Heart right ventricle (tissue), 16 donors: ENCODE measurements at places on chromosomes 2 and 18. TPM values are rescaled to one million over a fixed set of nuclear protein-coding genes. Genes with fewer than 3 reads are reported as not detected.

DNA sequence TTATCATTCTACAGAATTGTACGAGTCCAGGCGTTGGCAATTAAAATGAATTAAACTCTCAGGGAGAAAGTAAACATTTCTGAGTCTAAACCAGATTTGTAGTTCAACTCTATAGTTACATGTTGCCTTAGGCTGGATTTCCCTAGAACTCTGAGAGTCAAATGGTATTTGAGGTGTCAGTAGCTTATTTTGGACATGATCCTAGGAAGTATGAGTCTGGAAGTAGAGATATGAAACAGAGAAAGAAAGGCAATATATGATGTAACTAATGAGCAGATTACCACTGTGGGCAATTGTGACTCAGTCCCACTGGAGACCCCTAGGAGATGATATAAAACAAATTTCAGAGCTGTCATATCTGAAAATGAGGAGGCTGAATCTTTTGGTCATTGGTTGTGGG, 199.1 kb upstream of the UBE2E3 start:
- no peak for DNase-seq

GRCh38 chr2:127066942-127067341, 40.0 kb downstream of the BIN1 start:
- DNase-seq, result peak; percentile 63

GRCh38 chr2:112772322-112772721, 7.9 kb upstream of the CKAP2L start:
- DNase-seq, result no peak

DNA sequence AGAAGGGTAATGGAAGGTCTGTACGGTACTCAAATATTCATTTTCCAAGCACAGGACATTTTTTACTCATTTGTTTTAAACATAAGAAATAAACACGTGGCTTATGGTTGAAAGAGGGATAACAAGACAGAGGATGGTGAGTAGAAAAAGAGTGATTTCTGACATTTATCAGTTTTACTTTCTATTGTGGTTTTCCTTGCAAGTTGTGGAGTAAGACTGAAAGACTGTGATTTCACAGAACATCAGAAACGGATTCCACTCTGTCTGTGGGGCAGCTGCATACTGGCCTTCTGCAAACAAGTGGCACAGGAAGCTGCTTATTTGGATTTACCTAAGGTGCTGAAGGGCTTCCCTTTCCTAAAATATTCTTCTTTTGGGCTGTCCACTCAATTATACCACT, 122.2 kb upstream of the ITGB6 start:
- DNase-seq, result no peak

- DNase-seq, result no peak
Observed at GRCh38 chr18:25141886-25142285, 210.1 kb downstream of the ZNF521 start.

DNA sequence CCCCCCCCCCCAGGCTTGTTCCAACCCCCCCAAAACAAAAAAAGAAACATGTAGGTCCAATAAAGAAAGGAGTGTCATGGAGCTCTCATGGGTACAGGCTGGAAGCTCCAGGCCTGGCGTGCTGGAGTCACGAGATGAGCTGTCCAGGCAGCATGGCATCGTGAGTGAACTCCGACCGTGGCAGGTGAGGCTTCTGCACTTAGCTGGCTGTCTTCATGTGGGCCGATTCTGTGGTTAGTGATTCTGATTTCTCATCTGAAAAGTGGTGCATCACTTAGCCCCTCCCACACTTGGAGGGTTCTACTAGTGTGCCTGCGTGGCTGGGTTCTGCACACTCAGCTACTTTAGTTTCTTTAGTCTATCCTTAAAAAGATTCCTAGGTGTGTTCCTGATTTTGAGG, 126.4 kb upstream of the MGAT5 start:
- DNase-seq, result no peak

DNA sequence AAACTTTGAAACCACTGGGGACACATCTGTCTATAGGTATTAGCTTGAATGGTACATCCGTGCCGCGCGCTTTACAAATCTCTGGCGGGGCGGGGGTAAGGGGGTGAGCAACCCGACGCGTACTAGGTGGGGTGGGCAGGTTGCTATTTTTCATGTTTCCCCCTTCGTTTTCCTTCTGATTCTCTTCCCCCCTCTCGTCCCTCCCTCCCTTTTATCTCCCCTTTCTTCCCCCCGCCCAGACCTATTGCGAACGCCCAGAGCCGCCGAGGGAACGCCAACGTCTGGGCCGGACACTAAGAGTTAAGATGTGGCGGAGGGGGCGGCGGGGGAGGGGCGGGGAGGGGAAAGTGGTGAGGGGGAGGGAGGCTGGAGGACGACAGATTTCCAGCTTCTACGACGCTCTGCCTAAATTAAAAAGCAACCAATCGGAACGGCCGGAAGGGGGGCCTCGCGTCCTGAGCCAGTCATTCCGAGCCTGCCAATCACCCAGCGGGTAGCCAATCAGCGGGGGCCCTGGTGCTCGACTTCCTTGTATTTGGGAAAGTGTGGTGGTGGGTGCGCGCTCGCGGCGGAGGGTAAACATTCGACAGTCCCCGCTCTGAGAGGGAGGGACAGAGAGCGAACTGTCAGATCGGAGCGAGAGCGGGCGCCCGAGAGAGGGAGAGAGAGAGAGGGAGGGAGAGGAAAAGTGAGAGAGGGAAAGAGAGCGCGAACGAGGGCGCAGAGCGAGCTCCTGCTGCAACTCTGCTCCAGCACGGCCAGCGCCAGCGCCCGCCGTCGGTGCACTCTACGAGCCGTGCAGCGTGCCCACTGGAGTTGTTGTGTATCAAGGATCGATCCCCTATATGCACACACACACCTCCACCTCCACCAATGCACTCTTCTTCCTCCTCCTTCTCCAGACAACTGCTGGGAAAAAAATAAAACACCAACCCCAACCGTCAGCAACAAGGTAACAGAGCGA, at the start of gene POU3F3:
Gene POU3F3, plus strand, starts transcription at position 582 of the 964 bp plus-strand sequence. CDS start 1,396 bp downstream, outside the sequence.
- DNase-seq, result peak; percentile 51

DNA sequence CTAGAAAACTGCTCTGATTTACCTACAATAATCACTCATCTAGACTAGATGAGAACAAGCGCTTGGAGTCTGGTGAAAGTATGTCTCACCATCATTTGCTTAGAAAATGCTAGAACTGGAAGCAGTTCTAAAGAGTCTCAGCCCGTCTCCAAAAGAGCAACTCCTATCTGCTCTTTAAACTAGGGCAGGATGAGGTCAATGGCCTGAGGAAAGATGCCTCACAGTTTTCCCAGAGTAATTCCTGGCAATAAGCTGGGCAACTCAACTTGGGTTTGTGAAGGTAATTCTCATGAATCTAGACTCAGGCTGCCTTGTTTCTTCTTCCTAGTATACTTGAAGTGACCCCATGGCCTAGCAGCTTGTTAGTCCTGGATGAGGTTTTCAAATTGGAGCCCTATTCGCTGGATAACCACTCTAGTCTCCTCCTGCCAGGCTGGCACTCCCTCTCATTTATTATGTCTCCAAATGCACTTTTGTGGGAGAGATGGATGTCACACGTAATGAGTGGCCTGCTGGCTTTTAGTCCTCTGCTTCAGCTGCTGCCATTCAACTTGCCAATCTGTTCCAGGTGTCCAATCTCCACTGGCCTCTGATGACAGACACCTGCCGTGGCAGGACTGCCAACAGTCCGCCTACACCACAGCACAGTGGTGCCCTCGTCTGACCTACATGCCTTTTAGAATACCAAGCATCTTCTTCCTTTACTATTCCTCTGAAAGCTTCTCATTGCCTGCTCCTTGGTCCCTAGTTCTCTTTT, 80.9 kb downstream of the CABYR start:
- no peak for DNase-seq

DNA sequence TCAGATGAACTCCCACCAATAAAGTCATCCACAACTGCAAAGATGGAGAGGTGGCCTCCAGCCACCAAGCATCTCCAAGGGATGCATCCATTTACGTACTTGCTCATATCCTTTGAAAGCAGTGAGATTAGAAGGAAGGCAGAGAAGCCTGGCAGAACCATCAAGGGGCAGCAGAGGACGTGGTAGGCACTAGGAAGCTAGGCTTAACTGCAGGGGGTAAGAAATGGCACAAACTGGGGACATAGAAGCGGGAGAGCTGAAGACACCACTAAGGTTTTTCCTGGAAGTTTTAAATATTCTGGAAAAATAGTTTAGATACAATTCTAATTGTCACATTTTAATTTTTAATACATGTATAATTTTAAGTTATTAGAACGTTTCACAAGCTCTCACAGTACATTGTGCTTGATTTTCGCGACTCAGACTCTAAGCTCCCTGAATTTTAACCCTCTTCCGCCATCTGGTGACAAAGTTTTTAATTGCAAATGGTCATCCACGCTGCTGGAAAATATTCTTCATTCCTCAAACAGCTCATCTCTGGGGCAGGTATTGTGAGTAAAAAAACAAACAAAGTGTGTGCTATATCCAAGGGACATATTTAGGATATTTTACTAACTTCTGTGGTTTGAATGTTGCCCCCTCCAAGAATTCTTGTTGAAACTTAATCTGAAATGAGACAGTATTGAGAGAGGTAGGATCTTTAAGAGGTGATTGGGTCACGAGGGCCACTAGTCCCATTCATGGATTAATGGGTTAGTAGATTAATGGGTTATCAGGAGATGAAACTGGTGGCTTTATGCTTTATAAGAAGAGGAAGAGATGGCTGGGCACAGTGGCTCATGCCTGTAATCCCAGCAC, 1.6 kb upstream of the PSTPIP2 start:
- DNase-seq, result no peak

DNA sequence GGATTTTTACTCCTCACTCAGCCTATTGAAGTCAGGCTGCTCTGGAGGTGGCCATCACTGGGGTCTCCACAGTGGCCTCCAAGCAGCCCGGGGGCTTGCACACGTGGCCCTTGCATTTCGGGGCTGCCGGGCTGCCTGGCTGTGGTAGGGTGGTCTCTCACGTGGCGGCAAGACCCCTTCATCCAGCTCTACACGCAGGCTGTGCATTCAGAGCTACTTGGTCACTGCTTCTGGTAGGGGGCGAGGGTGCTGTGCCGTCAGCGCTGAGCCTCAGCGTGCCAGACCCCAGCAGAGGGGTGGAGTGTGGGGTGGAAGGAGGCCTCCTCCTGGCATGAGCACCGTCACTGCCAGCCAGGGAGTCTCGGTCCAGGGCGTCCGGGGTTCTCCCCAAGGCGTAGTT, 80.6 kb downstream of the SH3BP4 start:
- DNase-seq, result no peak

- no peak for DNase-seq
Observed at GRCh38 chr2:112579241-112579640, 5.2 kb upstream of the CHCHD5 start.

DNA sequence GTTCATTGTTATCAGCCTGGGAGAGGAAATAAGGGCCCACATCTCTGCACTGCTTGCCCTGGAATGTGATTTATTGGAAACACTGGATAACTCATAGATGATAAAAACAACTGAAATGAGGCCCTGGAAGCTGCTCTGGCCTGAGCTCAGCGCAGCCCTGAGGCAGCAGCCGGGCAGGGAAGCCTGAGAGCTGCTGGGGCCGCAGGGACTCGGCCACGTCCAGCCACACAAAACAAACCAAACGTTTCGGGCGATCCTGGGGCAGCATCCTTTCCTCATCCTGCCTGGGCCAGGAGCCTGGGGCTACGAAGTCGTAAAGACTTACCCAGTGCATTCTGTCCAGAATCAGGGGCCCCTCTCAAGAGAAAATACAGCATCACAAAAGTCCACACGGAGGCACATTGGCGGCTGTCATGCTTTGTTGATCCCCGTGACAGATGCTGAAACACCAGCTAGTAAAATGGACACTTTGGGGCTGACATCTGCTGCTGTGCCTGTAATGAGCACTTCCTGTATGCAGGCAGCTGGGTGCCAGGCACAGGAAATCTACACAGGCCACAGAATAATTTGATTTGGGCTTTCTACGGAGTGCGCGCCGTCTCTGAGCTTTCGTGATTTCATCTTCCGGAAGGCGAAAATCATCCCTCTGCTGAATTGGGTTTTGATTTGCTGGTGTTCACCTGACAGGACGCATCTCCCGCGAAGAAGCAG, 250.6 kb downstream of the EIPR1 start:
- DNase-seq, result no peak

DNA sequence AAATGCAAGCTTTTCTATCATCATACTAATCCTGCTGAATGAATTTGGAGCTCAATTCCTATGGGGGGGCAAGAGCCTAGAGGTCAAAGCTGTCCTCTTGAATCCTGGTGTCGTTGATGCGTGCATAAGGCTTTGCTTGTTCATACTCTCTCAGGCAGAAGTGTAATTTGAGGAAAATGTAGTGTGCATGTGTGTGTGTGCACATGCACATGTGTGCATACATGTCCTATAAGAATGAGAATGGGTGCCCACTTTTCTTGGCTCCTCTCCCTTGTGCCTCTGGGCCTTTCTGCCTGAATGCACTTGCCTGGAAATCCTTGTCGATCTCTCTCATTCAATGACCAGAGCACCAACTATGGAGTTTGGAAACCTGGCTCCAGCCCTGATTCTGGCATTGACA, 28.5 kb upstream of the C18orf32 start:
- no peak for DNase-seq

GRCh38 chr2:176418768-176419167, 149.5 kb downstream of the MTX2 start:
- no peak for DNase-seq

DNA sequence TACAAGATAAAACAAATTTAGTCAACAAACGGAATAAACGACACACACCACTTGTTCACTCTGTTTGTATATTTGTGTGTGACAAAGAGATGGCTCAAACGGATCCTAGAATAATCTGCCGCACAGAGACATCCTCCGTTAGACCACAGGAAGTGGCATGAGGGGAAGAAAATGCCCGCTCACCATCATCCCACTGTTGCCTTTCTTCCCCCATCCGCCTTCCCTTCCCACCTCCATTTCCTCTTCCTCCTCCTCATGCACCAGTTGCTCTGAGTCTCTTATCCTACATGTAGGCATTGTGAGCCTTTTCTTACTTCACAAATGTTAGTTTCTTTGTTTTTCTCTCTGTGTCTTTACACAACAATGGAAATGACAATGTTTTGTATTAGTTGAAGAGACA, 228.5 kb upstream of the SMIM21 start:
- DNase-seq, result no peak

ARID5A gene
- 13.0 TPM for total RNA-seq

QPCT gene
- 1.5 TPM for total RNA-seq

ASB18 gene
- 35.2 TPM for total RNA-seq

EEF1B2 gene
- 225 TPM for total RNA-seq

IL1R2 gene
- total RNA-seq, result 2.6 TPM

TDRD15 gene
- not detected for total RNA-seq

CHAC2 gene
- 4.7 TPM for total RNA-seq
